Melanocyte of skin (primary cell): ENCODE measurements at places on chromosomes 16 and 17. TPM values are rescaled to one million over a fixed set of nuclear protein-coding genes. Genes with fewer than 3 reads are reported as not detected.

Gene FNDC8
- total RNA-seq: not detected in 2 replicates

Gene DHRS7C
- total RNA-seq: not detected in 2 replicates

Gene CRHR1
- total RNA-seq: not detected in 2 replicates

Gene MYH13
- not detected in 2 replicates for total RNA-seq

Gene KRT36
- not detected in 2 replicates for total RNA-seq
